Muscle of arm (tissue), 14 donors: ENCODE measurements at places on chromosomes 5 and 9.

DNA sequence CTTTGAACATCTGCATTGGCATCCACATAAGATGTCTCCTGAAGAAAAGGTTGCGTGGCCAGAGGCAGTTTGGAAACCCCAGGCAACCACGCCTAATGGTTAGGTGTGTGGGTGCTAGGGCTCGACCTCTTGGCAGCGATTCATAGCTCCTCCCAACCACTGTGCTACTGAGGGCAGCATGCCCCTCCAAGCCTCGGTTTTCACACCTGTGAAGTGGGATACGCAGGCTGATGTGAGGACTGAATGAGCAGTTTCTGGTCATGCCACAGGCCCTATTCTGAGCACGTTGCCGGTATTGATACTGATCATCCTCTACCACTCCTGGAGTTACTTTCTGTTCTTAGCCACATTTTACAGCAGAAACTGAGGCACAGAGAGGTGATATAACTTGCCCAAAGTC lies 19.1 kb downstream of the NDST1 start:
- no peak for DNase-seq

DNA sequence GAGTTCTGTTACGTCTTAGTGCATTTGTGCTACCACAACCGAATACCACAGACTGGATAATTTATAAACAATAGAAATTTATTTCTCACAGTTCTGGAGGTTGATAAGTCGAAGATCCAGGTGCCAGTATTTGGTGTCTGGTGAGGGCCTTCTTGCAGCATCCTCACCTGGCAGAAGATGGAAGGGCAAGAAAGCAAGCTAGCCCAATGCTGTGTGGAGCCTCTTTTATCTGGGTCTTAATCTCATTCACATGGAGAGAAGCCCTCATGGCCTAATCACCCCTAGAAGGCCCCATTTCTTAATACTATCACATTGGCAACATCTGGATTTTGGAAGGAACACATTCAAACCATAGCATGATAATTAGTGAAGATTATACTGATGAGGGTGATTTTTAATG lies 159.3 kb downstream of the CHSY3 start:
- no peak for DNase-seq

DNA sequence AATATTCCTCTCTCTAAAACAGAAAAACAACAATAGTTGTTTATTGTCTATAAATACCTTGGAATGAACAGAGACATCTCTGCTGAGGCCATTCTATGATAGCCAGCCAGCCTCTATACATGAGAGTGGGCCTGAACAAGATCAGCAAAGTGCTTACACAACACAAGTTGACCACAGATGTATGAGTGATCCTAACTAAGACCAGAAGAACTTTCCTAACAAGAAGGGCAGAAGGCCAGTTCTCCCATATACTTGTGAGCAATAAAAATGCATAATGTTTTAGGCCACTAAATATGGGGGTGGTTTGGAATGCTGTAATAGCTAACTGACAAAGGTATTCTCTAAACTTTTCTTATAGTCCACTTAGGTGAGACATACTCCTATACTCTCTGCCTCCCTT lies 345.7 kb downstream of the SPATA31D1 start:
- DNase-seq, result no peak

DNA sequence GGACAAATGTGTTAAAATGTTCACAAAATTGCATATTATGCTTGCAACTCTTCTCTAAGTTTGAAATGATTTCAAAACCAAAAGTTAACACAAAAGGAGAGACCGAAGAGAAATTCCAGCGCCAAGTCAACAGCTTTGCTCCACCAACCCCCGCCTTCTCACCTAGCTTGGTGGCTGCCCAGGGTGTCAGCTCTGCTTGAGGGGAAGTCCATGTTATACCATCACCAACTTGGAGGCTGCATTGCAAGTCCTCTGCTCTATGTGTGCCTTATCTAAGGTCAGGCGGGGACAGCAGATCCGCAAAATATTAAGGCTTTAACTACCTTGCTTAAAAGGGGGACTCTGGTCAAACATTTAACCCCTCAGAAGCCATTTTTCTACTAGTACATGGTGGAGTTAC lies 14.6 kb downstream of the CCNJL start:
- DNase-seq, result no peak

DNA sequence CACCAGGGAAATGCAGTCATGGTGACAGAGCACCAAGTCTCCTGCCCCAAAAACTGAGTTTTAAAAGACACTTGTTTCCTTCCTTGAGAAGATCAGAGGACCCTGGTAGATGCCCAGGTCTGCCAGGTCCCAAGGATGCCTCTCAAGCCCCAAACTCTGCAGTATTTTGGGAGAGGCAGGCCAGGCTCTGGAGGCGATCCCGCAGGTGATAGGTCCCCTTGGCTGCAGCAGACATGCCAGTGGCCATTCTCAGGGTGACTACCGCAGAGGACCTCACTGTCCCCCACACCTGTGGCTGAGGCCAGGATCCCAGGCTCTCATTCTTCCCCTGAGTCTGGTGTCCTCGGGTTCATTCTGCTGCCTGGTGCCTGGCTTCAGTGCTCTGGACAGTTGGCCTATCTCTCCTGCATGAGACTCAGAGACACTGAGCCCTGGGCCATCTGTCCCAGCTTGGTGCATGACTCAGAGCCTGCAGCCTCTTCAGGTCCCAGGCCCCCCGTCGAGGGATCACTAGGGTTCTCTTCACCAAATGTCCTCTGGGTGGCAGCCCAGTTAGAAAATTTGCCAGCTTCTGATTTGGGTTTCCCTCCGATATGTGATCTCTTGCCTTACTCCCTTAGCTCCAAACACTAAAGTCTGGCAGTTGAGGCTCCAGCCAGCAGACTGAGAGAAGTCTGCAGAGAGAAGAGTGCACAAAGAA lies 59.7 kb upstream of the GARNL3 start:
- DNase-seq, result no peak

- DNase-seq, result no peak
These were observed 144.3 kb upstream of the DHFR start for GRCh38 chr5:80799041-80799440.

GRCh38 chr5:130135506-130135905 lies 231.2 kb downstream of the CHSY3 start:
- DNase-seq, result no peak

- no peak for DNase-seq
These were observed 54.4 kb downstream of the MRPL36 start for GRCh38 chr5:1745123-1745795.

DNA sequence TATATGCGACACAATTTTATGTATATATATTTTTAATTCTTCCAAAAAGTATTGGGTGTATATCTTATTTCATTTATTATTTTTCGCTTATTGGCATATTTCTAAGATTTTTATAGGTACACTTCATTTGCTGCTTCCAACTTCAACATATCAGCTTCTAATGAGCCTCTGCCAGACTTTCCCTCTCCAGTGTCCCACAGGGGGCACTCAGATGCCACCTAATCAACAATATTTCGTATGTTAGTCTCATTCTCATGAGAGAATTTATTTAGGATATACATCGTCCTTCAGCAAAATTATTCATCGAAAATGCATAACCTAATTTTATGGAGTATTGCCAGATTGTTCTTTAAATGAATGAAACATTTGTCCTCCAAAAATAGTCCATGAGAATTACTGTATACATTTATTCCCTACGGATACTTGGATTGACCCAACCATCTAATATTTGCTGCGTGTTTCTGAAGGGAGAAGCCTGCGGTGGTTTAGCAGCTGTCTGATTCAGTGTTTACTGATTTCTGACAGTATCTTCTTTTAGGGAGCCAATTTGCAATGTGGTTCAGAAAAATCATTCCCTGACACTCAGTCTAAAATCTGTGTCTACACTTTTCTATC lies 100.6 kb upstream of the SELENOP start:
- no peak for DNase-seq

GRCh38 chr5:102753889-102754766 lies 977 bp upstream of the PAM start:
- DNase-seq, result no peak

GRCh38 chr9:90070056-90070455 lies 465.2 kb downstream of the GADD45G start:
- DNase-seq, result no peak

- DNase-seq, result no peak
These were observed 29.0 kb downstream of the COL15A1 start for GRCh38 chr9:98972716-98973115.

GRCh38 chr5:162769019-162769418 lies 668.4 kb upstream of the CCNG1 start:
- no peak for DNase-seq

GRCh38 chr9:127525401-127526188 lies 74.3 kb downstream of the LRSAM1 start:
- DNase-seq, result no peak

GRCh38 chr9:107138261-107138992 lies 144.7 kb upstream of the RAD23B start:
- DNase-seq, result no peak

- peak; percentile 40 for DNase-seq
These were observed 478 bp downstream of the TEX10 start for GRCh38 chr9:100352201-100352726.

GRCh38 chr5:164868761-164869160 lies 1363.3 kb downstream of the MAT2B start:
- no peak for DNase-seq

DNA sequence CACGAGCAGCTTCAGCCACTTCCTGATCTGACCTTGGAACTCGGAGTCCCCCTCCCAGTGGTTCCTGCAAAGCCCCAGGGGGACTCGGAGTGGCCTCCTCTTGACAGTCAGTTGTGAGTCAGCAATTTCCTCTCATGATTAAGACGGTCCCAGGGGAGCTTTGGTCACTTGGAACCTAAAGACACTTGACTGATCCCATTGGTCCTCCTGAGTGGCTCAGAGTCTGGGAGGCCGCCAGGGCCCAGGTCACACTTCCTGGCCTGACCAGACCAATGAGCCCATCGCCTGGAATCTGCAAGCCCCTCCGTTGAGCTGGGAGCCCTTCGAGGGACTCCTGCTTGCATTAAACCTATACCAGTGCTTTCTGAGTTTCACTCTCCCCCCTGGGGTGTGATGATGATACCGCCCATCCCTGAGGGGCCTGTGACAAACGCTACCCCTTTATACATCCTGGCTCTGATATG lies 29.1 kb downstream of the TSPAN17 start:
- no peak for DNase-seq

DNA sequence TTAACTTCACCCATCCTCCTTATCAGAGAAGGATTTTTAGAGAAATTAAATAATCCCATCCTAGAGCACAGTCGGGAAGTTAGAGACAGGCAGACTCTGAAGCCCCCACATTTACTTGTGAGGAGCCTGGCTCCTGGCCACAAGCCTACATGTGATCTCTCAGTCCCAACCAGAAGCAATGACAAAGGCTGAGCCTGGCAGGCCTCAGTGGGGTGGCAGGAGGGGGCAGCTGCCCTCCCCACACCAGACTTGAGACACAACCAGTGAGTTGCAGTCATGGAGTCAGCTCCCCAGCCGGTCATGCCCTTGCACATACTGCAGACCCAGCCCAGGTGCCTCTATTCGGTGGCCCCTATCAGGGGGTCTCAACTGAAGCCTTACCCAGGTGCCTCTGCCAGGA lies 11.0 kb downstream of the NAIF1 start:
- DNase-seq, result no peak

GRCh38 chr9:107067739-107068416 lies 204.9 kb downstream of the ZNF462 start:
- no peak for DNase-seq

DNA sequence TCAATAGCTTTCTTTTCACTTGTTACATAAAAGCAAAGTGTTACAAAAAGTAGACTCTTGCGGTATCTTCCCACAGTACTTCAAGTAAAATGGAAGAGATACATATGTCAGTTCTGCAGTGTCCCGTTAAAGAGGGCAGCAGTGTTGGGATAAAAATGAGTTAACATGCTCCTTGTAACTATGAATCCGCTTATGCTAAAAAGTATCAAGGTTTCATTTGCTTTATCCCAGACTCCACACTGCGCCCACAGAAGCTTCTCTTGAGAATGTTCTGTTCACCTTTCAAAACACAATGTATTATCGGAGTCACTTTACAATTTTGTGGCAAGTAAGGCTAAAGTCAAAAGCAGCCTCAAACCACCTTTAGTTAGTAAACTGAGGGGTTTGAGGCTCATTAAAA lies 790 bp downstream of the PTAR1 start:
- no peak for DNase-seq

- no peak for DNase-seq
These were observed 454.2 kb downstream of the RAB3C start for GRCh38 chr5:59037041-59037440.

DNA sequence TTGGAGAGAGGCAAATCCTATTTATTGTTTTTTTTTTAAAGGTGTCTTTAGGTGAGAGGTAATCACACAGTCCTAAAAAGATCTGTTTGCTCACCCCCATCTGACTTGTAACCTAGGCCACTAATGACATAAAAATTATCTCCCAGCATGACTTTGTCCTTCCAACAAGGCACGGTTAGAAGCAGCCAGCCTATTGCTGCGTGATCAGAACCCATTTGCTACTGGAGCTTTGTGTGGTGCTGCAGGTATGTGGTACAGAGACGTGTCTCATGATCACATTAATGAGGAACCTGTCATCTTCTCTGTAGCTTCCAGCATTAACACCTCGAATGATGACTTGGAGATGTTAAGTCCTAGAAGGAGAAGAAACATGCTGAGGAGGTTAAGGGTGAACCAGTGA lies 555.8 kb upstream of the TLE4 start:
- DNase-seq, result no peak

DNA sequence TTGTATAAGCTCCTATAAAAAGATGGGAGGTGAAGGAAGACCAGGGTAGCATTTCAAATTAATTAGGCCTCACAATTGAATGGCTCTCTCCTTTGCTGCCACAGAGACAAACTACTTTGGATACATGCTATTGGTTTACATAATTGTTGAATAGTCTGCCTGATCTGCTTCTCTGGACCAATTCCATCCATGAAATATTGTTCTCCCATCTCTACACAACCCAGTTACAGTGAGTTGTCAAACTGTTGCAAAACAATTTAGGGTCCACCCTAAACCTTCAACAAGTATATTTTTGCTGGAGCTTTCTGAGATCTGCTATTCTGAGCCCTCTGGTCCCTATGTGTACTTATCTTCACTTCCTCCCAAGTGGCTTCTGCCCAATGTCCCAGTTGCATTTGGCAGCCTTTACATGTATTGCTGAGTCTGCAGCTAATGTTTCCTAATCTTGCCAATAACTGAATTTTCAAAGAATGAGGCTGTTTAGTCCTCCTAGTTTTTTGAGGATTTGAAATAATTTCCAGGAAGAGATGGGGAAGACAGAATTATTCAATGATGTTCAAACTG lies 38.9 kb downstream of the AGTPBP1 start:
- DNase-seq, result no peak
